ENCODE measurements at places on chromosomes 5 and 9.
A peak's percentile ranks its signal among the peaks of the same experiment; 100 is the strongest.

- no peak for DNase-seq
These were observed 169.0 kb downstream of the DOCK2 start for GRCh38 chr5:169805937-169806700.

- DNase-seq, result peak; percentile 71
These were observed 50.1 kb upstream of the SMAD5 start for GRCh38 chr5:136082390-136083193.

- DNase-seq, result no peak
These were observed 164.3 kb upstream of the OTULINL start for GRCh38 chr5:14417276-14417730.

- no peak for DNase-seq
These were observed 22.5 kb downstream of the ZDHHC21 start for GRCh38 chr9:14670718-14671117.

DNA sequence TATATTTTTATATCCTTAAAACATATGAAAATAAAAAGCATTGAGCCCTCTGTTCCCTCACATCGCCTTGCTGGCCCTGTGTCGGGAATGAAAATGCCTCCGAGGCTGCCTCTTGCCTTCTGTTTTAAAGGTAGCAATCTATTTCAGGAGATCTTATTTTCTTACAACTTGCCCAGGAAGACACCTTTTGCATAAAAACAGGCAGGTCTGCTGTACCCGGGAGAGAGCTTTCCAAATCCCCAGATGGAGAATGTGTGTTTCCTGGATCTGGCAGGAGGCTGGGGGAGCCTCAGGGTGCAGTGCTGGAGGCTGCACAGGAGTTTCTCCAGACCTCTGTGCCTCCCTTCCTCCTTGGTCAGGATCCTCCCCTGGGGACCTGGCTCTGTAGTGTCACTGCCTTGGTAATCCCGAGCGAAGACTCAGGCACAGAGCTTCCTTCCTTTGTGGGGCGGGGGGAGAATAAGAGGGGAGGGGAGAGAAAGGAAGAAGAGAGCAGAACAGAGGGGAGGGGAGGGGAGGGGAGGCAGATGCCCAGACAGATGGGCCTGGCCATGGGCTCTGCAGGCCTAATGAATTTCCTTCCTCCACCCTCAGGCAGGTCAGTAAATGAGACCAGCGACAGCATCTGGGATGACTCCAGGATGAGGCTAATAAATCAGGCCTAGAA lies 104.0 kb upstream of the BOD1 start:
- DNase-seq, result no peak

Measured in SJCRH30 (cell line).